ENCODE measurements at places on chromosomes 7 and 10.

DNA sequence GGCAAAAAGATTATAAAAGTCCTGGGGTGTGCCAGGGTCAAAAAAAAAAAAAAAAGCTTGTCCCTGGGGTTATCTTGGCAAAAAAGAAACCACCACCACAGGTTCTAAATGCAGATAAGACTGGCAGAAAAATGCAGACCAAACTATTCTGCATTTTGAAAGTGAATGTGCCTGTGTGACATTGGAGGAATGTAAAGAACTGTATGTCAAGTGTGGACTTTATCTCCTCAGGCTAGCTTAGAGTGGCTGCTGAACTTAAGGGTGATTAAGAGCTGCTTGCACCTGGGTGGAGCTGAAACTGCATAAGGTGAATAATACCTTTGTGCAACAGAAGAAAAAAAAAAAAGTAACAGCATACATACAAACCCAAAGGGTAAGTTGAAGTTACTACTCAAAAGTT, 1.3 kb upstream of the NAPEPLD start:
- peaks cover 37% of the 10 kb centered on the region for H3K4me1 ChIP-seq
- no peak for DNase-seq
- peaks cover 10% of the 10 kb centered on the region for H3K36me3 ChIP-seq
- peak overlapping the region; percentile 94 for H3K4me3 ChIP-seq
- H3K27me3 ChIP-seq = no peaks in the 10 kb centered on the region

- H3K4me3 ChIP-seq = no peak overlapping the region
- no peak overlapping the region for H3K27ac ChIP-seq
- H3K27me3 ChIP-seq = no peaks in the 10 kb centered on the region
- DNase-seq = no peak
- no peaks in the 10 kb centered on the region for H3K36me3 ChIP-seq
- H3K4me1 ChIP-seq = no peaks in the 10 kb centered on the region
Measured at GRCh38 chr7:115775981-115776380, 254.6 kb downstream of the TFEC start.

GRCh38 chr7:157224627-157225026, 85.9 kb downstream of the UBE3C start:
- no peak overlapping the region for H3K4me3 ChIP-seq
- H3K4me1 ChIP-seq = no peaks in the 10 kb centered on the region
- no peak overlapping the region for H3K27ac ChIP-seq
- peaks cover 29% of the 10 kb centered on the region for H3K36me3 ChIP-seq
- no peak for DNase-seq

DNA sequence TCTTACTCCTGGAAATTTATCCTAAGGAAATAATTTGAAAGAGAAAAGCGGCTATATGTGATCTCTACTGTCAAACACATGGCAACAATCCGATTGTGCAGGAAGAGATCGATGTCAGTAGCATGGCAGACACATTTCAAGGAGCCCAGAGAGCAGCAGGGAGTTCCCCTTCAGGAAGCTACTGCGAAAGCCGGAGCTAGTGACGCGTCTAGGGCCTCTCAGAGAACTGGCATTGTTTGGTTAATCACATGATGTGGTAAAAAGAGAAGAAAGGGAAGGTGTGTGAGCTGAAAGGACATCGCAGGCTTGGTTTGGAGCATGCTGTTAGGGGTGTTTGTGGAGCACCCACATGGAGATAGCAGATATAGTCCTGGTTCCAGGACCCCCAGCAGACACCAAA, 74.9 kb downstream of the BEND7 start:
- peaks cover 17% of the 10 kb centered on the region for H3K27me3 ChIP-seq
- no peaks in the 10 kb centered on the region for H3K36me3 ChIP-seq
- H3K4me1 ChIP-seq = peaks cover 5% of the 10 kb centered on the region
- no peak overlapping the region for H3K27ac ChIP-seq
- peak; percentile 18 for DNase-seq
- no peak overlapping the region for H3K4me3 ChIP-seq

GRCh38 chr7:11792166-11792565, 39.8 kb downstream of the THSD7A start:
- no peak for DNase-seq
- no peaks in the 10 kb centered on the region for H3K27me3 ChIP-seq
- H3K36me3 ChIP-seq = no peaks in the 10 kb centered on the region
- no peaks in the 10 kb centered on the region for H3K4me1 ChIP-seq

GRCh38 chr7:157991351-157991750, 596.3 kb downstream of the PTPRN2 start:
- no peaks in the 10 kb centered on the region for H3K4me1 ChIP-seq
- H3K27me3 ChIP-seq = peaks cover 1% of the 10 kb centered on the region
- H3K27ac ChIP-seq = no peak overlapping the region
- no peaks in the 10 kb centered on the region for H3K36me3 ChIP-seq

GRCh38 chr10:129219364-129219763, 247.7 kb upstream of the MGMT start:
- H3K27ac ChIP-seq = no peak overlapping the region
- peaks cover 4% of the 10 kb centered on the region for H3K27me3 ChIP-seq
- no peaks in the 10 kb centered on the region for H3K36me3 ChIP-seq

- H3K27ac ChIP-seq = no peak overlapping the region
- DNase-seq = no peak
- H3K4me1 ChIP-seq = no peaks in the 10 kb centered on the region
- H3K4me3 ChIP-seq = no peak overlapping the region
- H3K36me3 ChIP-seq = no peaks in the 10 kb centered on the region
Measured at GRCh38 chr7:81624650-81625631, 144.9 kb downstream of the HGF start.

DNA sequence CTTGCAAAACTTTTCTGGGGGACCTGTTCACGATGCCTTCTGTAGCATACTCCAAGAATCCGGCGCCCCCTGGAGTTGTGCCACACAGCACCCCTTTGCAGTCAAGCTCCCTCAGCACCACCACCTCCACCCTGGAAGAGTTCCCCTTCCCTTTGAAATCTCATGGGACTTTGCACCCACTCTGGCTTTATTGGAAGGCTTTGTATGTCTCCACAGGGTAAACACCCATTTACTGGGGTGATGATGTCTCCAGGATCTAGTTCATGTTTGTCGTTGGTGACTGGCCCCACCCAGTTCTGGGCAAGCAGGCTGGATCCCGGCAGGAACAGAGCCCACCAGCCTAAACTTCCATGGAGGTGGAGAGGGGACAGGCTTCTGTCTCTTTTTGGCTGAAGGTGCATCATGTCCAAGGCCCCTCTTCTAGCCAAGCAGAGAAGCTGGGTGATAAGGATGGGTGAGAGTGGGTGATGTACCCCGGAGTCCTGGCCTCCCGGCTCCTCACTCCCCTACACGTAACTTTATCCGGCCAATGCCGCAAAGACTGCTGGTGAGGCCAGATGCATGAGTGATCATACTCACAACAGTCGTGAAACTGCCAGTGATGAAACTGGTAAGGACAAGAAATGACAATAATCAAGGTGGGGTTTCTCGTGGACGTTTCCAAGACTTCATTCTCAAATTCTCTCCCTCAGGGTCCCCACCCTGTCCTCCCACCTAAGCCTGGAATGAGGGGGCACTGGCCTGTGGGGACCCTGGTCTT, 695 bp upstream of the CLDN4 start:
- H3K27me3 ChIP-seq = peaks cover 6% of the 10 kb centered on the region
- H3K4me3 ChIP-seq = no peak overlapping the region
- no peak for DNase-seq
- H3K36me3 ChIP-seq = no peaks in the 10 kb centered on the region
- H3K4me1 ChIP-seq = peaks cover 27% of the 10 kb centered on the region

GRCh38 chr7:156545979-156546378, 94.6 kb upstream of the RNF32 start:
- H3K4me3 ChIP-seq = no peak overlapping the region
- H3K36me3 ChIP-seq = peaks cover 5% of the 10 kb centered on the region
- H3K27ac ChIP-seq = no peak overlapping the region
- DNase-seq = no peak

DNA sequence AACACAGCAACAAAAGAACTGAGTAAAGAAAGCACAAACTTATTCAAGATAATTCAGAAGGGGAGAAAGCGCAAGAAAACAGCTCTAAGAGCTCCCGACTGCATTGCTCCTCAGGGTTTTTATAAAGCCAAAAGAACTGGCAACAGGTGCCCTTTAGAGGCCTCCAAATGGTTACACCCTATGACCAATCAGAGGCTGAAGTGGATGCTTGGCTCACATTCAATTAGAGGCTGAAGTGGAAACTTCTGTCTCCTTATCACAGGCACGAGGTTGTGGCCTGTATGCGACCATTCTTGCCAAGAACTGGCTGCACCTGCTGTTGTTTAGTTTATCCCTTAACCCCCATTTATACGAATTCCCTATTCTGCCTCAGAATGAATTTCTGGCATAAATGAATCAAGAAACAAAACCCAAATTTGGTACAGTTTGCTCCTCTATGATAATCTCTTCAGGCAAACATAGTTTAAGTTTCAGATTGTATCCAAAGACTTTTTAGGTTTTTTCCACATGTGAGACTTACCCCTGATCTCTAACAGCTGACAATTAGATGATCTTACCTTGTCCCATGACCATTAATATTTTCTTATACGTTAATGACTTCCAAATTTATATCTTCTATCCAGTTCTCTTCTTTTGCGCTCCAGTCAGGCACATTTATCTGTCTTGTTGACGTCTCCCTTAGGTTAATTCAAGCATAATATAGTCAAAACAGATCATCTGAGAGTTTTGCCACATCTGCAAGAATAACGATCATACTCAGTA, 504.8 kb downstream of the NXPH1 start:
- no peaks in the 10 kb centered on the region for H3K27me3 ChIP-seq
- DNase-seq = no peak
- no peak overlapping the region for H3K4me3 ChIP-seq
- no peak overlapping the region for H3K27ac ChIP-seq
- H3K4me1 ChIP-seq = no peaks in the 10 kb centered on the region
- no peaks in the 10 kb centered on the region for H3K36me3 ChIP-seq

DNA sequence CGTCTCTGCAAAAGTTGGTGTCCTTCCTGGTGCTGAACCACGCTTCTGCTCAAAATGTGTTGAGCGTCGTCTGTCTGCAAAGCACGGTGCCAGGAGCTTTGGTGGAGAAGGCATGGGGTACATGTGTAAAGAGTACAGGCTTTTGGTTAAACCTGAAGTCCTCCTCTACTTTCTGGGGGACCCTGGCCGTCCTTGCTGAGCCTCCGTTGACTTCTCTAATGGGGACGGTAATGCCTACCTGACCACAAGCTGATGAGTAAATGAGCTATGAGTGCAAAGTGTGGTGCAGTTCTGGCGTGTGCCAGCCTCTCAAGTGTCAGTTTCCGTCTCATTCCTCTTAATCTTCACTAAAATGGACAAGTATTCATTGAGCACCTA, 527 bp upstream of the HERPUD2 start:
- H3K4me1 ChIP-seq = peaks cover 61% of the 10 kb centered on the region
- peak; percentile 42 for DNase-seq
- H3K36me3 ChIP-seq = peaks cover 7% of the 10 kb centered on the region
- peak overlapping the region; percentile 97 for H3K4me3 ChIP-seq

DNA sequence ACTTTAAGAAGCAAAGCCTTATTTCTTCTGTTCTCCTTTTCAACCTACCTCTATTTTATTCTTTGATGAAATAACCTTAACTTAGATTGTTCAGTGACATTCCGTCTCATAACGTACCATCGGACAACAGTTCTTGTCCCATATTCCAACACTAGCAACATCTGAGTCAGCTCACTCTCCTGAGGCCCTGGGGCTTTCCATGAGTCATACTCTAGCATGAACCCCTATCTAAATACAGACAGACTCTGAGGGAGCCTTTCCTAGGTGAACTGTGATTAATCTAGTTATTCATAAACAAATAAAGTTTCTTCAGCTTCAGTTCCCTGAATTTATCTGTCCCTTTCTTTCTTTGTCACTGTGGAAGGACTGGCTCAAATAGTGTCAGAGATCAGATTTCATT, 168.7 kb upstream of the LYZL1 start:
- no peak overlapping the region for H3K4me3 ChIP-seq
- no peak for DNase-seq
- H3K36me3 ChIP-seq = peaks cover 1% of the 10 kb centered on the region
- no peaks in the 10 kb centered on the region for H3K4me1 ChIP-seq
- H3K27me3 ChIP-seq = no peaks in the 10 kb centered on the region

GRCh38 chr7:7178081-7178480, 4.3 kb upstream of the C1GALT1 start:
- peaks cover 33% of the 10 kb centered on the region for H3K4me1 ChIP-seq
- DNase-seq = no peak

DNA sequence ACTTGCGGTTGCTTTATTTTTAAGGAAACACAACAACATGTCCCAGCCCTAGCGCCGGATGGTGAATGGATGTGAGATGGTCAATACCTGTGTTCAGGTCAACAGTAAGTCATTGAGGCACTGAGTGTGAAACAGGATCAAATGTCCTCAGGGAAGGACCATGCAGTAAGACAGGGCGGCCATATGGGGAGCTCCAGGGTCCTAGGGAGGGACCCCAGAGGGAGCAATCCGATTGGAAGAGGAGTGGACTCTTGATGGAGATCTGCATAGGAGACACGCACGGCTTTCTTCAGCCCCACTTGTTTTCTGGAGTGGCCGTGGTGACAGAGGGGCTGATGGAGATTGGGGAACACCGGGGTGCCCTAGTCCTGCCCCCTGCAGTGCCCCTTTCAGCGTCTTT, 423.8 kb upstream of the MKI67 start:
- H3K27me3 ChIP-seq = no peaks in the 10 kb centered on the region
- H3K4me1 ChIP-seq = no peaks in the 10 kb centered on the region
- no peaks in the 10 kb centered on the region for H3K36me3 ChIP-seq

DNA sequence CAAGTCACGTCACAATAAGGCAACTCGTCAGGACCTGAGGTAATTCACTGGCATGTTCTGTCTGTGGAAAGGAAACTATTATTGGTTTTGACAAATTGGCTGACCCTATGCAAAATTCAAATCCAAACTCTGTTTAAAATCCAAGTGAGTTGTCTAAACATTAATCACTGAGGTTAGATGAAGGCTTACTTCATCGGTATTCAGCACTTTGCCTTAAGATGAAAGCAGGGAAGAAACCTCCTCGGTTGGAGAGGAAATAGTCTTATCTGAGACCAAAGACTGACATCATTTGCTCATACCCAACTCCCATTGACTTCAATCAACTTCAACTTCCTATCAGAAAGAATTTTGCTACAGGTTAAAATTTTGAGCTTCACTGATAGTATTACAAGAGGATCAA, 355.1 kb upstream of the MBL2 start:
- H3K36me3 ChIP-seq = no peaks in the 10 kb centered on the region
- no peak overlapping the region for H3K4me3 ChIP-seq
- H3K4me1 ChIP-seq = no peaks in the 10 kb centered on the region
- no peak overlapping the region for H3K27ac ChIP-seq
- DNase-seq = no peak
- H3K27me3 ChIP-seq = no peaks in the 10 kb centered on the region

GRCh38 chr10:63421591-63421990, 44.2 kb downstream of the JMJD1C start:
- no peak for DNase-seq
- no peaks in the 10 kb centered on the region for H3K27me3 ChIP-seq
- H3K4me3 ChIP-seq = peak overlapping the region; percentile 1
